ENCODE measurements at places on chromosomes 13 and 19.

- no peak for DNase-seq
Observed at GRCh38 chr13:72963762-72964161, 95.0 kb upstream of the KLF5 start.

GRCh38 chr19:5932609-5933262 is 18.7 kb downstream of the CAPS start:
- DNase-seq: no peak

DNA sequence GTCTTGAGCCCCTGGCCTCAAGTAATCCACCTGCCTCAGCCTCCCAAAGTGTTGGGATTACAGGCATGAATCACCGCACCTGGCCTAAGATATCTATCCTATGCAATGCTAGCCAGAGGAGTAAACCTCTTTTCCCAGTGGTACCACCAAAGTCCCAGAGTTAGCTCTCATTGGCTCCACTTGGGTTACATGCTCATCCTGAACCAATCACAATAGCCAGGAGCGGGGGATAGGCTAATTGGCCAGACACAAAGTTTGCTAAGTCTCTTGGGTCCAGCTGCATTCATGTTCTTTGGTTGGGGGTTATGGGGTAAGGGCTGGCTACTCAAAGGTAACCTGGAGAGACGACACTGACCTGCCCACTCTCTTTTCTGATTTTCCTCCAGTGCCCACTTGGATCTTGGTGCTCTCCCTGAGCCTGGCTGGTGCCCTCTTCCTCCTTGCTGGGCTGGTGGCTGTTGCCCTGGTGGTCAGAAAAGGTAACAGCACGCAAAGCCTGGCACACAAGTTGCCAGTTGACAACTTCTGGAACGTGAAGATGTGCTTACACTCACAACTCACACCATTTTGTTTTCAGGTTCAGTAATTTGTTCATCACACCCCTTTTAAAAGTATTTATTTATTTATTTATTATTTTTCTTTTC is 7.8 kb downstream of the C19orf38 start:
- DNase-seq: no peak

DNA sequence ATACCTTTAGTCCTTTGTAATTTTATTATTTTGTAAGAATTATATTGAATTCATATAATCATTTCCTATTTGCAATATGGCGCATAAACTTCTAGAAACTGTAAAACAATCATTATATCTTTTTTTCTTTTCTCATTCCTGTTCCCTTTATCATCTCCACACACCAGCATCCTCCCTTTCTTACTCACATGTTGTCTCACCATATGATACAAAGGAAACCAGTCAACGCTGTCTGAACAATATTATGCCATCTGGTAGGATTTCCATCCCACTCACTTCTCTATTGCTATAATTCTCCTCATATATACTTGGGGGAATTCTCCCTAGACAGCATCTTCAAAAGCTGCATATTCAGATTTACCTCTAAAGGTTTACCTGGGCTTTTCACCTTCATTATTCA is 389.8 kb downstream of the NDFIP2 start:
- no peak for DNase-seq

- DNase-seq: no peak
Observed at GRCh38 chr19:17602217-17602616, 46.8 kb downstream of the COLGALT1 start.

GRCh38 chr13:96816261-96816660 is 178.0 kb downstream of the OXGR1 start:
- DNase-seq: no peak
